T-helper 9 cell (primary cell): ENCODE measurements at places on chromosomes 2 and 18.

GRCh38 chr18:10453806-10454680 lies at the start of gene APCDD1:
APCDD1 (plus strand) TSS chr18:10454635; CDS start chr18:10454982, 347 bp downstream.
- no peak for DNase-seq

DNA sequence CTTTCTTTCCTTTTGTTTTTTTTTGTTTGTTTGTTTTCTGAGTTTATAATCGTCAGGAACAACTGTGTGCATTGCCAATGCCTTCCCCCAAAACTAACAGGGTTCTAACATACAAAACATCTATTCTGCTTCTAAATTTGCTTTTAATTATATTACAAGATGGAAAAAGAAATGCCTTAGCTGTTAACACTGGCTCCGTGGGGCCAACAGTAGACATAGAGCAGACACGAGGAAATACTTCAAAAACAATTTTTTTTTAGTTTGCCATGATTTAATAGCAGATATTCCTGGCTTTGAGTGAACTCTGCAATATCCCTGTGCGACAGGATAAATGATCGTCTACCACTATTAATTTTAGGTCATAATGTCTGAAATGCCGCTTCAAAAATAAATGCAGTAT lies 153.3 kb upstream of the HNRNPA3 start:
- DNase-seq: no peak

DNA sequence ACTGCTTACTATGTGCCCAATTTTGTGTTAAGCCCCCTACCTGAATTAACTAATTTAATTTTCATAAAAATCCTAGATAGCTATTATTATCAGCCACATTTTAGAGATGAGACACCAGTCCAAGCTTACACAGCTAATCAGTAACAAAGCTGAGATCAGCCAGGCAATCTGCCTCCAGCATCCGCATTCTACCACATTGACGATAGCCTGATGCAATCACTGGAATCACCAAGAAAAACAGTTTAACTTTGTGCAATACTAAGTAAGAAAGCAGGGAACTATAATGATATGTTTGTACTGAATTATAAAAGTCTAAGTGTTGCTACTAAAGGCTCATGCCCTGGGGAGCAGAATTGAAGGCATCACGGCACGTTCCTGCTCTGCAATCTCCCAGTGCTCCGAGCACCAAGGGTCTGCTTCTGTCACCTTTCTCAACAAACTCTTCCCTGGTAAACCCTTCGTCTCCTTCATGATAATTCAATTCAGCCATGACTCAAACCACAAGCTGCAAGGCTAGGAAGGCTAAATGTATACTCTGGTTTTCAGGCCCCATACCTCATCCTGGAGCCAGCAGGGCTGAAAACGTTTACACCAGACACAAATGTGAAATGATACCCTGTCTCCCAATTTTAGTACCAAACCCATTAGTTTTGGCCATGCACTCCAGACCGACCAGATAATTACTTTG lies 19.4 kb downstream of the KANSL3 start:
- DNase-seq: no peak

GRCh38 chr18:49953391-49953790 lies 140.1 kb upstream of the ACAA2 start:
- DNase-seq: no peak

DNA sequence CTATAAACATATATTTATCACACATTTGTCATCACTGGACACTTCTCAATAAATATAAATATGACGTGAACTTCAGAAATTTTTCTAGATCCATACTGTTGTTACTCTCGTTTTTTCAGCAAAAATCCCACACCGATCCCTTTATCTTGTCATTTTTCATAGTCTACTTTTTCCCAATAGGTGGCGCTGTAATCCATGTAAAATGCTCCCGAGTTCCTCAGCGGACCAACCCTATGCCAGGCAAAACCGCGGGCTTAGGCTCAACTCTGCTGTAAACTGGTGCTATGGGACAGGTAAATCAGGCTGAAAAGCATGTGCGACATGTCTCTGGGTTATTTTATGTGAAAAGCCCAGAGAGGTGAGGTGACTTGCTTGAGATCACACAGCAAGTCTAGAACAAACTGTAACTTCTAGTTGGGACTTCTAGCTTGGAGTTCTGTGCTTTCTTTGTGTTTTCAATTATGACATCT lies 104.0 kb downstream of the COBLL1 start:
- no peak for DNase-seq

- no peak for DNase-seq
Measured at GRCh38 chr2:232502511-232502910, 14.9 kb upstream of the ECEL1 start.

- no peak for DNase-seq
Measured at GRCh38 chr18:3151399-3152264, 68.1 kb downstream of the MYOM1 start.

DNA sequence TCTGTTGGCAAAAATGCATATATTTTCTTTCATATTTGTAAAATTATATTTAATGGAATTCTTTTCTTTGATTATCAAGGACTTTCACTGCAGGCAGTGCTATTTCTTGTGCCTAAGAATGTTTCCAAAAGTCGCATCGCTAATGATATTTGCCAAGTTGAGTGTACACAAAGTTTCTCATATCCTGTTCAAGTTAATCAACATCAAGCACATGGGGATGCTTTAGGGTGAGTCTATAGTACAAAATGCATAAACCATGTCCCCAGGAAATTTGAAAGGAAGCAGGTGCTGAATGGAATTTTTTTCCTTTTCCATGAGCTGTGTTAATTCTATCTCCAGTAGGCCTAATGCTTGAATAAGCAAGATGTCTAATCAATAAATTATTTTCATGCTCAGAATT lies 129.7 kb downstream of the GALNT1 start:
- no peak for DNase-seq

- no peak for DNase-seq
Measured at GRCh38 chr2:238286551-238286950, 1.9 kb downstream of the PER2 start.

DNA sequence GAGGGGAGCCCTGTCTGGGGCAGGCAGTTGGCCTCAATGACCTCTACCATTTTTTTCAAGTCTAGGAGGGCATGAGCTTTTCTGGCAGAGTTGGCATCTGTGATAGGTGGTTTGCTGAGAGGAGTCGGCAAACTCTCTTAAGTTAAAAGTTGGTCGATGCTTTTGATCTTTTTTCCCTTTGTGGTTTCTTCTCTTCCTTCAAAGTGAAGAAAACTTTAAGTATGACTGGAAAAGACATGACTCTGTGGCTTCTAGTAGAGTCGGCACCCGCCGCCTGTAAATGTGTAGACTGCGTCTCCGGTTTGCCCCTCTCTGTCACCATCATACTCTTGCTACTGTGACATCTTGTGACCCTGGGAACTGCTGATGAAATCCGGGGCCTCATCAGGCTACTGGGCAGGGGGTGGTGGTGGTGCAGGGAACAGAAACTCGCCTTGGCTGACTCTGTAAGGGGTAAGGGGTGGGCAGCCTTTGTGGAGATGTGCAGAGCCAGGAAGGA lies 21.1 kb downstream of the INPP5D start:
- DNase-seq: peak; percentile 41

DNA sequence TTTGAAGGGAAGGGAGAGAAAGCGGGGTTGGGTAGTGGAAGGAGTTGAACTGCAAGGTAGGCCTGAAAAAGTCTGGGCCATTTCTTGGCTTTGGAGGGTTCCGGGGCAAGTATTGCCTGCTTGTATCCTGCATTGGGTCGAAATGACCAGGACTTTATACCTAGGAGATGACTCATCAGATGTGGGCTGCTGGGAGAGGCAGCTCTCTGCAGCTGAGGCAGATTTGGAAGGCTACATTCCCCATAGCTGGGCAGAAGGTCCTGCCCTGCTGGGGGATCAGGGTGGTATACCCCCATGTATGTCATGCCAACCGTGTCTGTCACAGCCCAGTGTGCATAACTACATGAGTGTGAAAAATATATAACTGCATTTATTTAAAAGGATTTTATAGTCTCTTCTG lies 171.8 kb upstream of the SPRED2 start:
- no peak for DNase-seq
